ENCODE measurements at places on chromosomes 6 and 20. TPM values are rescaled to one million over a fixed set of nuclear protein-coding genes. Genes with fewer than 3 reads are reported as not detected.

The IYD gene
- total RNA-seq, result under 0.01 TPM

The CAPN11 gene
- total RNA-seq, result 7.3 TPM

The SLC17A2 gene
- total RNA-seq, result not detected

The DACT2 gene
- total RNA-seq, result not detected

GRCh38 chr6:24891004-24891403, 44.8 kb downstream of the RIPOR2 start:
- no peak for DNase-seq
